Activated B cell treated with CpG ODN at 0.5 μM for 24 hours (primary cell): ENCODE measurements at places on chromosomes 16 and 17. TPM values are rescaled to one million over a fixed set of nuclear protein-coding genes. Genes with fewer than 3 reads are reported as not detected.

MPP3 gene
- total RNA-seq, result not detected in 2 replicates

UNC13D gene
- total RNA-seq, result 90.4 and 102 TPM in 2 replicates

MT1E gene
- total RNA-seq, result 2.8 and 4.2 TPM in 2 replicates

PLA2G10 gene
- not detected in 2 replicates for total RNA-seq

EME1 gene
- 3.1 and 3.6 TPM in 2 replicates for total RNA-seq

MT1G gene
- total RNA-seq, result 0.69 TPM in 1 of 2 replicates, not detected in the other

CCL3 gene
- total RNA-seq, result 74.4 and 74.5 TPM in 2 replicates

SEBOX gene
- total RNA-seq, result not detected in 2 replicates

ACSM3 gene
- total RNA-seq, result 12.8 and 13.6 TPM in 2 replicates

- H3K27me3 ChIP-seq, result peaks cover 2% of the 10 kb centered on the region
- H3K4me1 ChIP-seq, result peaks cover 8% of the 10 kb centered on the region
- no peak for DNase-seq
- H3K36me3 ChIP-seq, result peaks cover 7% of the 10 kb centered on the region
- H3K27ac ChIP-seq, result no peak overlapping the region
- H3K4me3 ChIP-seq, result no peak overlapping the region
Observed at GRCh38 chr16:75024594-75024993, 25.8 kb downstream of the ZNRF1 start.

- peaks cover 37% of the 10 kb centered on the region for H3K27me3 ChIP-seq
- no peak overlapping the region for H3K4me3 ChIP-seq
- H3K4me1 ChIP-seq, result no peaks in the 10 kb centered on the region
- H3K27ac ChIP-seq, result no peak overlapping the region
- no peaks in the 10 kb centered on the region for H3K36me3 ChIP-seq
Observed at GRCh38 chr17:57965521-57966160, 10.4 kb upstream of the CUEDC1 start.

GRCh38 chr16:5381481-5381880 lies 283.9 kb upstream of the EEF2KMT start:
- no peak overlapping the region for H3K27ac ChIP-seq
- no peaks in the 10 kb centered on the region for H3K27me3 ChIP-seq
- no peak for DNase-seq
- H3K4me1 ChIP-seq, result no peaks in the 10 kb centered on the region
- no peak overlapping the region for H3K4me3 ChIP-seq
- no peaks in the 10 kb centered on the region for H3K36me3 ChIP-seq

- H3K36me3 ChIP-seq, result peaks cover 30% of the 10 kb centered on the region
- no peak overlapping the region for H3K4me3 ChIP-seq
- no peak for DNase-seq
- H3K4me1 ChIP-seq, result peaks cover 93% of the 10 kb centered on the region
Observed at GRCh38 chr16:81473066-81473488, 28.5 kb downstream of the CMIP start.

GRCh38 chr17:14910916-14911315 lies 354.2 kb downstream of the PMP22 start:
- no peak overlapping the region for H3K4me3 ChIP-seq
- peaks cover 7% of the 10 kb centered on the region for H3K27me3 ChIP-seq
- no peaks in the 10 kb centered on the region for H3K36me3 ChIP-seq
- no peak overlapping the region for H3K27ac ChIP-seq
